ENCODE measurements at places on chromosomes 4 and X.

- DNase-seq: no peak
These were observed 11.9 kb upstream of the UGDH start for GRCh38 chr4:39539089-39539611.

GRCh38 chr4:139247241-139247640 is 32.8 kb downstream of the MGARP start:
- no peak for DNase-seq

DNA sequence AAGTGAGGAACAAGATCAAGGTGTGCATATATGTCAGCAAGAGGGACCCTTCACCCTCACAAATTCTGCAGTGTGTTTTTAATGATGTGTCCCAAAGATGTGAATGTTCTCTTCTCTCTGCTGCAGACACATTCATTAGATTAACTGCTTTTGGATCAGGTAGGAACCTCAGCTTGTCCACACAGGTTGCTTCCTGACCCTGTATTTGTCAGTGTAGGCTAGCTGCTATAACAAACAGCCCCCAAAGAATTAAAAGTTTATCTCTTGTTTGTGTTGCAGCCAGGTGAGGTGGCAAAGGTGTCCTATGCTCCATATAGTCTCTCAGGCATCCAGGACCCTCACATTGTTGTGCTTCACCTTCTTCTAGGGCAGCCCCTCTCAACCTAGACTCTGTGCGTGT is 17.8 kb downstream of the XG start:
- no peak for DNase-seq

GRCh38 chr4:123997776-123998449 is 601.3 kb downstream of the SPRY1 start:
- no peak for DNase-seq

- no peak for DNase-seq
These were observed 2.8 kb downstream of the SOD3 start for GRCh38 chr4:24798036-24798610.

- no peak for DNase-seq
These were observed 69.5 kb downstream of the PLAC1 start for GRCh38 chrX:134588806-134589205.

- DNase-seq: no peak
These were observed 261.8 kb downstream of the KLHL13 start for GRCh38 chrX:117854806-117855205.

GRCh38 chr4:64895031-64895430 is 485.8 kb upstream of the TECRL start:
- DNase-seq: no peak

DNA sequence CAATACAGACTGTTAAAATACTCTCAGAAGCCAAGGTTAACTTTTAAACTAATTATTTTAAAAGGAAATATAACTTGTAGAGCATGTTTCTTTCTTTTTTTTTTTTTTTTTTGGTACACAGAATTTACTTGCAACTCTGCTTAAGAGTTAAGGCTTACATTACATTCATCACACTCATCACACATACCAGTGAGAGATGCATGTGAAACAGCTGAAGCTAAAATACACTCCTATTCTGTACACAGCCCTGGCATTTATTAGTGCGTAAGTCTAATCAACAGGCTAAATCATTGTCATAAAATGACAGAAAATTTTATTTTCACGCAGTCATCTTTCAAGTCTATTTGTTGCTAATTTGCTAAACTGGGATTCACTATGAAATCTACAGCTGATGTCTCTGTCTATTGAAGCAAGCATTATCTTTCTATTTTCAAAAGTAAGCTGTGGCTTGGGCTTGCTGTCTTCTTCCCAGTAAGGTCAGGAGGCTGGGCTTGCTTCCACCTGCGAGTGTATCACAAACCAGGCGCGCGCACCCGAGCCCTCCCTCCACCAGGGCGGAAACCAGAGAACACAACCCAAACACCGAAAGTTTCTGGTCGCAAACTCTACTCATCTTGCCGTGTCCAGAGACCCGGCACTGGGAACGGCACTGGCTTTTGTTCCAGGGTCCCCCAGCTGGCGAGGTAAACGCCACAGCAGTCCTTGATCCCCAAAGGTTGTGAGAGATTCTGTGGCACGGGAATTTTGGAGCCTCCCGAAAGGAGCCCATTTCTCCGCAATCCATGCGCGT is 3.9 kb downstream of the MAML3 start:
- DNase-seq: peak; percentile 21

DNA sequence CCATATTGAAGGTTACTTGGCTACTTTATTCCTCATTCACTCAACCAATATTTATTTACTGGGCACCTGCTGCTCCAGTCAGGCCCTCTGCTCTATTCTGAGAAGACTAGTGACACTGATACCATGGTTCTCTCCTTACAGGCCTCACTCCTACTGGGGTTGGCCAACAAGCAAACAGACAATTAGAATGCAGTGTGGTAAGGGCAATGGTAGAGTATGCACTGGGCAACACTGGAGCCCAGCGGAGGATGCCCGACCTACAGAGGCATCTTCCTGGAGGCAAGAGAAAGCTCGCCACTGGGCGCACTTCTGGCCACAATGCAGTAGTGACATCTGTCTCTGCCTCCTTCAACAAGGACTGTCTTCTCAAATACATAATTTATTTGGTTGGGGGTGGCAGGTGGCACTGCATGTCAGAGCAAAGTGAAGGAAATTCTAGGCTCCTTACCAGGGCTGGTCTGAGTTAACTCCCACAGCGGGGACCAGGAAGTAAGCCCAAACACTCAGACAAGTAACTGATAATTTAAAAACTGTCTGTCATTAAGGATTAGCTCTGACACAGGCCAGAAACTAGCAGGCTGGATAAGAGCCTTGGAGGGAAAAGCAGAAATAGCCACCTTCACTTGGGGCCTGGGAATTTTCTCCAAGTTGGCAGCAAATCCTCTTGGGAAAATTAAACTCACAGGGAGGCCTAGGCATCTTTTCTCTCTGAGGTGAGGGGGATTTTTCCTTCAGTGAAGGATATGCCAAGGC is 150.7 kb upstream of the EOLA2 start:
- no peak for DNase-seq

GRCh38 chr4:152415980-152416379 is 119.9 kb downstream of the FBXW7 start:
- no peak for DNase-seq

DNA sequence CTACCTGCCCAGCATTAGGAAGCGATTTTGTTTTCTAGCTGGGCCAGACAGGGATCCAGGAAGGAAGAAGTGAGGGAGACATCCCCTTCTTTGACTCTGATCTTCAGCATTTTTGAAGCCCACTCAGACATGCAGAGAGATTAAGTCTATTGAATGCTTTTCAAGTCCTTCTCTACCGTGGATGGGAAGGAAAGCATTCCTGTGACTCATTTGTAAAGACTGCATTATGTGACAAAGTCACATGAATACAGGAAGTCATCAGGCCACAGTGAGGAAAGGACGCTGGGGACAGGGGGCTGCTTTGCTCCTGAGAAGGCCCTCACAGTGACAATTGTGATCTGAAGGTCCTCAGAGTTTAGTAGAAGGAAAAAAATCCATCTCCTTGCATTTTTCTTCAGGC is 67.4 kb upstream of the GBA3 start:
- no peak for DNase-seq

GRCh38 chr4:121256887-121257466 is 92.9 kb upstream of the TNIP3 start:
- no peak for DNase-seq

- DNase-seq: no peak
These were observed 2.5 kb downstream of the RPS4X start for GRCh38 chrX:72274526-72274925.

DNA sequence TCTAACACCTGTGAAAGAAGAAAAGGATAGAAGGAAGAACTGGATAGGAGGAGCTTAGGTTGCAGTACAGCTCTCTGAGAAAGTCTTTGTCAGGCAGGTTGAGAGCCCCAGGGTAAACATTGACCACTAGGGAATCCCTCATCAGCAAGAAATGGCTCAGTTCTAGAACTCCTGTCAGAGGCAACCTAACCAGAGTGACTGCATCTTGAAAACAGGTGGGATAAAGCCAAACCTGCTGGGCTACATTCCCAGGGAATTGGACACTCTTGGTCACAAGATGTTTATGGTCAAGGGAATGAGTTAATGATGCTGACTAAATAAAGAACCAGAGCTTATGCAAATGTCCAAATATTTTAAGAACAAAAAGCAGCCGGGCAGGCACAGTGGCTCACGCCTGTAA is 108.3 kb upstream of the MED14 start:
- DNase-seq: no peak

DNA sequence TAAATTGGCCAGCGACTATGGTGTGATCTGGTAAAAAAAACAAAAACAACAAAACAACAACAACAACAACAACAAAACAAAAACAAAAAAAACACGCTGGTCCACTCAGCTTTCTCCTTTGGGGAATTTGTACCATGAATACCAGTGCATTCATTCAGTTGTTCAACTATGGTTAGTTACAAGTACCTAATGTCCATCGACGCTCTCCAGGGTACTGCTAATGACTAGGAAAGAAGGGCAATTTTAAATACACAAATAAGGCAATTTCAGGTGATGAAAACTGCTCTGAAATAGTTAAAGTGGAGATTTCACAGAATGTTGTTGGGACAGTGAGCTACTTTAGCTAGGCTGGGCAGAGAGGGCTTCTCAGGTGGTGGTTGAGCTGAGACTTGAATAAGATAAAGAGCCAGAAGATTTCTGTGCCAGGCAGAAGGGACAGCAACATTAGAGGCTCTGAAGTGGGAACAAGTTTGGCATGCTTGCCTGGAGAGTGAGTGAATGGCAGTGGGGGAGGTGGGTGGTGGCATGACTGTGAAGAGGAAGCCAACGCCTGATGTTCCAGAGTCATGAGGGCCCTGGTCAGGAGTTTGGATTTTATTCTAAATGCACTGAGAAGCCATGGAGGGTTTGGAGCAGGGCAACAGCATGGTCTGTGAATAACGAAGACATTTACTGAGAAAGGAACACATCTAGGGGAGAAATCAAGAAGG is 45.9 kb upstream of the PGRMC2 start:
- DNase-seq: peak; percentile 30

DNA sequence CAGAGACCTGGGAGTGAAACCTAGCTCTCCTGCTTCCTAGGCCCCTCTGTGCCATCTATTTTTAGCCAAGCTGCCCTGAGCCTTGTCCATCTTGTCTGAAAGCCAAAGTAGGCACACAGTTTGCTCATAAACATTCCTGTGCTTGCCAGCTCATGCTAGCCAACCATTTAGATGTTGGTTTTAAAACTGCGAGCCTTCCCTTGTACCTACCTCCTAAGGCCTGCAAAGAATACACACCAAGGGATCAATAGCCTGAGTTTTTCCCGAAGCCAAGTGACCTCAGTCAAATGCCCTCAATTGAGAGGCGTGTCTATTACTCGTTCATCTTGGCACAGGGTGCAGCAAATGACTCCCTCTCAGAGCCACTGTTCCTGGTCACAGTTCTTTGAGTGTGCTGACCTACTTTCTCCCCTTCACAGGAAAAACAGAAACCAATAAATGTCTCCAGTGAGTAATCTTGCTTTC is 48.5 kb downstream of the ZCCHC12 start:
- no peak for DNase-seq

DNA sequence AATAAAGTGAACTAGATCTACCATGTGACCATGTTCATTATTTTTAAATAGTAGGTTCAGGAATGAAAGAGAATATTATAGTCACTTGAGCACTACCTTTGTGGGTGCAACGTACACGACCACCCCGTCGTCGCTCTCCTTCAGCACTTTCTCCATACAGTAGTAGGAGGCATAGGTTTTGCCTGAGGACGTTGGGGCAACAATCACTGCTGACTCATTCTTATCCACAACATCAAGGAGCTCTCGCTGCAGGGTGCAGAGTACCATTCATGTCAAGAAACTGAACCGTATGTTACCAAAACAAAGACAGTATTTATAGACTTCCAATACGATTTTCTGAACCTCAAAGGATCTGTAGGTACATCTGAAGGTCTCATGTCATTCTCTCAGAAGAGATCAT is 44.7 kb downstream of the DDX60 start:
- DNase-seq: no peak

- no peak for DNase-seq
These were observed 27.8 kb upstream of the MSANTD1 start for GRCh38 chr4:3221184-3221494.

DNA sequence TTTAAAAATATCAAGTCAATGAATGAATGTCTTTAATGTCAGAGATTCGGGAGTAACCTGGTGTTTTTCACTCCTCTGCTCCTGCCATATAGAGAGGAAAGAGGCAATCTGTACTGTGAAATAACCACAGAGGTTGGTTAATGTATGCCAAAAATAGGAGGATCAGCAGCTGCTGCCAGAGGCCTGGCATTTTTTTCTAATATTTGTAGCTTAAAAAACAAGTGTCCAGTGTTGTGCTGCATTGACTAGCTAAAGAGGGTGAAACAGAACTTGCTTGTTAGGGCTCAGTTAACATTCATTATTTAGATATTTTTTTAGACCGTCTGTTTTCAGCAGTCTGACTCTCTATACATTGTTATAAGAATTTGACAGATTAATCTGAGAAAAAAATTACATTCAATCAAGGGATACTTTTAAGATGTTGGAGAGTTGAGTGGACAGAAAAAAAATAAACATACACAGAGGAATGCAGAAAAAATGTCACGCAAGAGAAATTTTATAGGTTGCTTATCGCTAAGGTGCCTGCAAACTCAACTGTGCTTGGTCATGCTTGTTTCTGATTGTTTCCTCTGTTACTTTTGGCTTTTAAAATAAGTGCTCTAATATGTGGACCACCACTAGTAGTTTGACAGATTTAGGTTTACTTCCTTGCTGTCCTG is 392.3 kb upstream of the GALNT7 start:
- DNase-seq: no peak

DNA sequence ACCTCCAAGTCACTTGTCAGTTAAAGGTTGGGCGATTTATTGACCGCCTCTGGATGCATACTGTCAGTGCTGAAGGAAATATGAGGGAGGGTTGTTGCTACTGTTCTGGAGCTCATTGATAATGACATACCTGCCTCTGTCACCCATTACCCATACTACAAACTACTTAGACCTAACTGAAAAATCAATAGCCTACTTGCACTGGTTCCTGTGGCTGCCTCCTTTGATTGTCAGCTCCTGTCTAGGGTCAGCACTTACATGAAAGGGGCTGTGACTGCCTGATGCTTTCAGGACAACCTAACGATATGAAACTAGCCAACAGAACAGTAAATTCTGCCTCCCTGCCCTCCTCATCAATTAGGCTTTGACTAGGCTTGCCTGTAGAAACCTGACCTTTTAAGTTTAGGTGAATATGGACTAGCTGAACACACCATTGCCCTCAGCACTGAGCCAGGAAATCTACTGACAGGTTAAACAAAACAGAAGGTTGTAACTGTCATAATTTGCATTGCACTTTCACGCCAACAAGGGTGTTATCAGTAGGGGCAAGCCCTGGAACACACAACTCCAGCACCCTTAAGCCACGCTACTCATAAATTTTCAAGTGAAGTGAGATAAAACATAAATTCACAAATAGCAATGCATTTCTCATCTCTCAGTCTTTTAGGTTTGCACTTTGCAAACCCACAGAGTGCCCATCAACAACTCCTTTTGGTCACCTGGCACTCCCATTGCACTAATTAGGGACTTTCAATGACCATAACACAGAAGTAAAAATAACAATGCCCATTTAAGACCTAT is 9.0 kb upstream of the MAB21L2 start:
- DNase-seq: peak; percentile 12

- DNase-seq: no peak
These were observed 37.8 kb downstream of the CLCN3 start for GRCh38 chr4:169658196-169658595.

GRCh38 chrX:65195621-65196020 is 219.4 kb upstream of the ZC4H2 start:
- DNase-seq: no peak

- no peak for DNase-seq
These were observed 18.0 kb upstream of the RHOXF2 start for GRCh38 chrX:120140293-120140981.
